ENCODE measurements at places on chromosomes 16 and 17.

GRCh38 chr17:78717431-78717980 lies 64.6 kb downstream of the CYTH1 start:
- DNase-seq = peak; percentile 56

- DNase-seq = no peak
These were observed 42.6 kb downstream of the TRARG1 start for GRCh38 chr17:1322014-1322428.

- DNase-seq = no peak
These were observed 471.9 kb downstream of the PMP22 start for GRCh38 chr17:14793237-14793636.

- no peak for DNase-seq
These were observed 14.4 kb downstream of the THUMPD1 start for GRCh38 chr16:20727181-20727580.

DNA sequence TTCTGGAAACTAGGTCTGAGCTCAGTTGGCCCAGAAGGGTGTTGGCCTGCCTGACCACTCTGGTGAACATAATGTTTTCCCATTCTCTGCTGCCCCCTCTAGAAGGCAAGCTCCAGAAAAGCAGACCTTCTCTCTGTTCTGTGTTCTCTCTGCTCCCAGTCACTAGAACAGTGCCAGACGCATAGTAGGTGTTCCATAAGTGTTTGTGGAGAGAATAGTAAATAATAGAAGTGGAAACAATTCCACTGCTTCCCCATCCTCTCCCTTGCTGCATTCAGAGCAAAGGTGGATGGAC lies 32.2 kb upstream of the ETV4 start:
- no peak for DNase-seq

- DNase-seq = no peak
These were observed 18.4 kb upstream of the FBF1 start for GRCh38 chr17:75959051-75959838.

- peak; percentile 50 for DNase-seq
These were observed 11.7 kb downstream of the ABAT start for GRCh38 chr16:8686031-8686621.

- no peak for DNase-seq
These were observed 2.2 kb downstream of the KDM8 start for GRCh38 chr16:27205423-27206065.

DNA sequence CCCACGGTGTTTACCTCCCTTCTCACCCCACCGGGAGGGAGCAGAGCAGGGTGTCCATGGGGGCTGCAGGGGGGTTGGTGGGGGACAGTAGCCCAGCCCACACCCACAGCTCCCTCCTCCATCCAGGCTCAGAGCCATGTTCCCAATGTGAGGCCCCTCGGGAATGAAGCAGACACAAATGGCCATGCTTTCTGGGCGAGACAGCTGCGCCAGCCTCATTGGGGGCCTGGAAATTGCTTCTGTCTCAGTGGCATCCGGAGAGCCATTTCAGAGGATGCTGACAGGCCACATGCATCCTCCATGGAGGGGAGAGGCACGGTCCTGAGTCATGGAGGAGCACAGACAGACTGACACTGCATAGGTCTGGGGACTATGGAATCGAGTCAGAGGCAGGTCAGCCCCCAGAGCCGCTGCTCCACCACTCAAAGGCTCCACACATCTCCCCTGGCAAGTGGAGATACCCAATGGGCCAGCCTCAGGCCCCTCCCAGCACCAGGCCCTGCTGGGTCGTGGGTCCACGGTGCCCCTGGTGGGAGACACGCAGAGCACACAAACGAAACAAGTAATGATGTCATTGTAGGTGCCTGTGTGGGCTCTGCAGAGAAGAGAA lies 59.6 kb upstream of the ENPP7 start:
- no peak for DNase-seq

DNA sequence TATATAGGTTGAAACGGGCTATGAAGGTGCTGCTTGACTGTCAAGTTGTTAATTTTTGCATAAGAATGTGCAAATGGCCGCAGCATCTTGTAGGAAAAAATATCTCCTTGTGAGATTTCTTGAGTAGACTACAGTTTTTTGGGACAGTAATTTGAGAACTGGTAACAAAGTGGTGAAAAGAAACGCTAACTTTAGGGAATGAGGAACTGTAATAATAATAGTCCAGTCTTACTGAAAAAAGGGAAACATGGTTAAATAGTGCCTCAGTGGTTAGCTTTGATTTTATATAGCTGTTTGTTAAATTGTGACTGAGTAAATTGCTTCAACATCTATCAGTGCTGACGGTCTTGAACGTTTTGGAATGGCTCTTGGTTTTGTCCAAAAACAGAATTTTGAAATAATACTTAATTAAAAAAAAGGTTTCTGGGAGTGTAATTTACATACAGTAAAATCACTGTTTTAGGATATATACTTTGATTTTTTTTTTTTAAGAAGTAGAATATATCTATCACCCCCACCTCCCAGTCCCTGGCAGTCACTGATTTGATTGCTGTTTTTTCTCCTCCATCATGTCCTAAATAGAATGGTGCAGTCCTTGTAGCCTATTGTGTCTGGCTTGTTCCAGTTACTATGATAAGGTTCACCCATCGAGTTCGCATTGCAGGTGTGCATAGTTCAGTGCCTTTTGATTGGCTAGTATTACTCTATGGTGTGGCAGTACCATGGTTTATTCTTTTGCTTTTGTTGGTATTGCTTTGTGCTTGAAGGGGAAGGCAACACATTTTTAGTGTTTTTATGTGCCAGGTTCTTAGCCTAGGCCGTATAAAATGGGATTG lies 2.8 kb downstream of the HAPSTR1 start:
- DNase-seq = no peak

GRCh38 chr17:1965556-1966273 lies 59.4 kb downstream of the RTN4RL1 start:
- no peak for DNase-seq

- no peak for DNase-seq
These were observed 318.4 kb upstream of the ASIC2 start for GRCh38 chr17:33611532-33611931.

DNA sequence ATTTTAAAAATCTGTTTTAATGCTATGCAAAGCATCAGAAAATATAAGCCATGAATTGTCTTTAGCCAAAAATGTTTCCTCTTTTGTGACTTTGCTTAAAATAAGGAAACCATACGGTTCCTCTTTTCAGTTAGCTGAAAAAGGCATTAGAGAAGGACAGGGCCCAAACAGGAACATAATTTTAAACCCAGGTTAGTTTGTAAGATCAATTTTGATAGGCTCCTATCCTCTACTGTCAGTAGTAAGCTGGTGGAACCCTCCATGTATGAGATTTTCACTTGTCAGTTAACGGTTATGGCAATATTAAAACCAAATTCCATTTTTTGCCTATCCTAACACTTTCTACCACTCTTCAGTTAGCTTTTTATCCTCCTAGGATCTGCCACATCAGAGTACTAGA lies 4.3 kb downstream of the EVI2B start:
- no peak for DNase-seq

- no peak for DNase-seq
These were observed 1.9 kb downstream of the NTN3 start for GRCh38 chr16:2472885-2473445.

- DNase-seq = no peak
These were observed 56.5 kb downstream of the RNF213 start for GRCh38 chr17:80316927-80317705.

DNA sequence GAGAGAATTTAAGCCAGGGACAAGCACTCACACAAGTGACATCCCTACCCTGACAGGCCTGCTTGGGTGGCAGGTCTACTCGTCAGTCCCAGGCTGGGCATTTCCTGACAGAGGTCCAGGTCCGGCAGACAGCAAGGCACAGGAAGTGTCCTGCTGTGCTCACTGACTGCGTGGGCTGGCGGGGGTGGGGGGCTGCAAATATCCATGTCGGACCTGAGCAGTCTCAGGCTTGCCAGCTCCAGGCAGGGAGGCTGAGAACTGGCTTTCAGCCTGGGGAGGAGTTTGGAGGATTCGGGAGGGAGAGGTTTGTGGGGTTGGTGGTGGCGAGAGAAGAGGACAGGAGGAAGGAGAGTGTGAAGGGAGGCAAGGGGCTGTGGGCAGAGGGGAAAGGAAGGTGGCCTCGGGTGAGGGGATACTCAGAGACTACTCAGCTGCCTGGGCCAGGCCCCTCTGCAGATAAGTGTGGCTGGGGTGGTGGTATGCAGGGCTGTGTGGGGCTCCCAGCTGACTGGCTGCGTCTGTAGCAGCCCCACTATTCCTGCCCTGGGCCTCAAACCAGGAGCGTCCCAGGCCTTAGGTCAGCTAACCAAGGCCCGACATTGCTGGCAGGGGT lies 7.8 kb downstream of the HIC1 start:
- DNase-seq = no peak

- no peak for DNase-seq
These were observed 116.4 kb downstream of the HS3ST3A1 start for GRCh38 chr17:13485327-13485726.

GRCh38 chr17:76385892-76386786 lies 1.7 kb downstream of the SPHK1 start:
- no peak for DNase-seq

DNA sequence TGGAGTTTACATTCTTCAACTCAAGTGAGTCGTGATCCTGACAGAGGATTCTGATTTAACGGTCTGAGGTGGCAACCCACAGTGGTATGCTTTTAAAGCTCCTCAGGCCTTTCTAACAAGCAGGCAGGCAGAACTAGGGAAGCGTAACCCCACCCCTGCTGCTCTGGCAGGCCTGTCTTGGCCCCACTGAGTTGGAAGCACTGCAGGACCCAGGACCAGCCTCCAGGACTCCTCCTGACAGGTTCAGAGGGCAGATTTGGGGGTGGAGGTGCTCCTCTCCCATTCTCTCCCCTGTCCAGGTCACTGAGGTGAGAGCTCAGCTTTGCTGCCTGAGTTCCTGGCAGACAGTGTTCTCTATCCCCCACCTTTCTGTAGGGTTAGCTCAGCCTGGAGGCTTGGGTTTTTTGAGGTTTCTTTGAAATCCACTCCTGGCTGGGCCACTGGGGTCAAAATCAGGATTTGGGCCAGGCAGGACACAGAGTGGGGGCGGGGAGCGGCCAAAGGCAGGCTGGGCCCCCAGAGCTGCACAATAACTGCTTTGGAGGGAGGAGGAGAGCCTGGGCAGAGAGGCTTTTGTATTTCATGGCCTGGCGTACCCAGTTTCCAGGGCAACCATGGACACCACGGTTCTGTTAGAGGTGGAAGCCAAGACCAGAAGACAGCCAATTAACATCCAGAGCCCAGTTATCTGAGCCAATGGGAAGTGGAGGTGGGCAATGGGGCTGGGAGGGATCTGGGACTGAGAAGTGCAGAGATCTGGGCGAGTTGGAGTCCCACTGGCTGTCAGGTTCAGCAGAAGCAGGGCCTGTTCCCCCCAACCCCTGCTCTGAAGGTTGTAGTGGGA lies 9.5 kb downstream of the MRPL27 start:
- DNase-seq = no peak

- no peak for DNase-seq
These were observed 317.6 kb downstream of the SEC14L1 start for GRCh38 chr17:77458202-77459017.
